ENCODE measurements at places on chromosomes 11 and 22.

GRCh38 chr11:47477323-47477722 lies 28.4 kb upstream of the RAPSN start:
- no peak for DNase-seq

DNA sequence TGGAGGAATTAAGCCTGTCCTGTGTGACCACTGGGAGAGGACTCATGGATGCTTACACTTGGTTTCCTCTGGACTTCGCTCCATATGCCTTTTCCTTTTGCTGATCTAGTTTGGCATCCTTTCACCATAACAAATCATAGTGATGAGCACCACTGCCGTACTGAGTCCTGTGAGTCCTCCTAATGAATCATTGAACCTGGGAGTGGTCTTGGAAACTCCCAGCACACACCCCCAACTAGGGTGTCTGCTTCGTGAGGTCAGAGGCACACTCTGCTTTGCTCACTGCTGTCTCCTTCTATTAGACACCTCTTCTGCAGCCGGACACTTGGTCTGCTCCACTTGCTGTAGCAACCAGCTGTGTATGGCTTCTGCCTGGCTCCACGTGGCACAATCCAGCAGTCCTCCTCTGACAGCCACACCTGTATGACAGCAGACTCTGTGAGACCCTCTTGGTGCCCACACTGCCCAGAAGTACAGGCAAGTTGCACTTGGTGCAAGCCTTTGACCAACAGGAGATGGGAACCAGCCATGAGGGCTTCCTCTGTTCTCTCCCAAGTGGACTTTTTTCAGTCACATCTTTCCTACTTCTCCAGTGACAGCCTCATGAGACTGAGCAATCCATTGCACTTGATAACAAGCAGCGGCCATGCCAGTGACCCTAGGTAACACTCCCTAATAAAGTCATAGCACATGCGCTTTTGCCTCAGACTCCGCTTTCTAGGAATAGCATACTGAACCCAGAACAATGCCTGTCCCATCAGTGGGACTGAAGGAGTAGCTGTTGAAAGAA lies 65.0 kb upstream of the HMGXB4 start:
- DNase-seq = no peak

DNA sequence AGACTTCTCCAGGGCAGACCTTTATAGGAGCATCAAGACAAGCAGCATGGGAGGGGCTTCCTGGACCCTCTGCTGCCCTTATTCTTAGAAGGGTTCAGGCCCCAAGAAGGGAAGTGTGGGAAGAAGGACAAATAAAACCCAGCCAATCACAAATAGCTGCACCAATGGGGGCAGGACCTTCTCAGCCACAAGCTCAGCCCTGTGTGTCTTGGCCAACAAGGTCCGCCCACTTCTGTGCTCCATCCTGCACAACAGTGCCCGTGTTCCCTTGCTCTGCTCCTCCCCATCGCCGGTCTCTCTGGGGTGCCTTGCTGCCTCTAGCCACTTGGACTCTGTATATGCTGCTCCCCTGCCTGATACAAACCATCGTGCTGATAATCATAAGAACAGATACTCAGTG lies 86.1 kb downstream of the NAT10 start:
- DNase-seq = no peak

- no peak for DNase-seq
Observed at GRCh38 chr11:48216510-48216909, at the start of gene OR4B1. TSS of gene OR4B1 (plus strand) at chr11:48216810. CDS start at chr11:48216810, 0 bp downstream.

DNA sequence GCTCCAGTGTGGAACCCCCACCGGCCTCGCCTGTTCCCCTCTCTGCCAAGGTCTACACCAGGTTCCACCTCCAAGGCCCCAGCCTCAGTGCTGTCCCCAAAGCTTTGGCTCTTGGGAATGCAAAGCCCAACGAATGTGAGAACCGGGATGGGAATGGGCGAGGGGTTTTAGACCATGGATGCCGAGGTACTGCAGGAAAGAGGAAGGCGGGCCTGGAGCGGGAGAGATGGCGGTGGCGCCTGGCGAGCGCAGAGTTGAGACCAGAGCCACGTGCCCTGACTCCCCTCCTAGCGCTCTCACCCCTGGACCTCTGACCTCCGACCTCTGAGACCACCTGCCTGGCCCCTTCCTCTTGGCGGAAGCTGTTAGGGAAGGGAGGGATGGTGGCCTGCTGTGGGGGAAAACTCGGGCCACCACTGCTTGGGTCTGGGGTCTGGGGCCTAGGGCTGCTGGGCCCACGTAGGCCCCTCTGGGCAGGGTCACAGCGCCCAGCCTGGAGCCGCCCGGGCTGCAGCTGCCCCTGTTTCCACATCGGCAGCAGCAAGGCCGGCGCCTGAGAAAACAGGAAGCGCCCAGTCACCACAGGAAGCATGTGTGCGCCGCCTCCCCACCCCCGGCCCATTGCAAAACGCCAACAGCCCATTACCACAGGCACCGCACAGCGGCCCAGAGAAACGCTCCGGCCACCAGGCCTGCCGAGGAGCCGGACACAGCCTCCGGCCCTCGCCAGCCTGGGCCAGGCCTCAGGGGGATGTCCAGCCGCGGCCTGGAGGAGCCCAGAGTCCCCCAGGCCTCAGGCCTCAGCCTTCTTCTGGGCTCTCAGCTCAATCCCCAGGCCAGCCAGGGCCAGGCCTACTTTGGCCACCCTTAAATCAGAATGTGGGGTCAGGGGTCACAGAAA lies 13.8 kb upstream of the SLC39A13 start:
- DNase-seq = no peak

DNA sequence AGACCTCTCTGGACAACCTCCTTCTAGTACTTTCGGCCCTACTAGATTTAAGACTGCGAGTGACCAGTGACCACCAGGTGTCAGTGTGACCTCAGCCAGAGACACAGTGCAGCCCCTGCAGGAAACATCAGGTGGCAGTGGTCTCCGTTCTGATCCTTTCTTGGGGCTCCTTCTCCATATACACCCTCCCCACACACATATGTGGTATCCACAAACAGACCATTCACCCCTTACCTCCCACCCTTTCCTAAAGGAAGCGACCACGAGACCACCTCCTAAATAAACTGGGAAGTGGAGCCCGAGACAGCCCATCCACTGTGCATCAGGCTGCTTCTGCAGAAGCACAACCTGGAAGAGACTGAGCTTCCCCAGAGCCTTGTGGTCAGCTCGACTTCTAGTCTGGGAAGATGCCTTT lies 38.5 kb upstream of the CYP2D6 start:
- DNase-seq = peak; percentile 80

- DNase-seq = no peak
Observed at GRCh38 chr11:58913685-58914084, 25.6 kb upstream of the GLYATL1 start.

- peak; percentile 2 for DNase-seq
Observed at GRCh38 chr11:4851033-4851432, 2.0 kb upstream of the OR51S1 start.

DNA sequence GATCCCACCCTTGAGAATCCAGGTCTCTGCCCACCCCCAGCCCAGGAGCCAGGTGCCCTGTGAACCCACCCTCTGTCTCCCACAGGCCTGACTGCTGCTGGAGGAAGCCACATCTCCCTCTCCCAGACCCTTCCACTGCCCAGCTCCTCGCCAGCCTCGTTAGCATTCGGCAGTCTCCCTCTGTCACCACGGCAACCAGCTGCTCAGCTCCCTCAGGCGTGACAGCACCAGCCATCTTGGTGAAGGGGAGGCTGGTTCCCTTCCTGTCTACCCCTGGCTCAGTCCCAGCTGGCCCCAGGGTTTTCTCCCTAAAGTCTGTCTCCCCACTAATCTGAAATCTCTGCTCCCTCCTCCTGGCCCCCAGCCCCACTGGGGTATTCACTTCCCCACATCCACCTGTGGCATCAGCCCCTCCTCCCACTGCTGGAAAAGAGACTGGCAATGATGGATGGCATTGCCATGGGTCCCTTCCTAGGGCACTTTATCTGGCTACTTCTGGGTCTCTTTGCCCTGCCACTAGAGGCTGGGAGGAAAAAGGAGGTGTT lies 28.1 kb downstream of the NRXN2 start:
- no peak for DNase-seq

- peak; percentile 51 for DNase-seq
Observed at GRCh38 chr11:6812390-6813005, 13.0 kb upstream of the OR6A2 start.

DNA sequence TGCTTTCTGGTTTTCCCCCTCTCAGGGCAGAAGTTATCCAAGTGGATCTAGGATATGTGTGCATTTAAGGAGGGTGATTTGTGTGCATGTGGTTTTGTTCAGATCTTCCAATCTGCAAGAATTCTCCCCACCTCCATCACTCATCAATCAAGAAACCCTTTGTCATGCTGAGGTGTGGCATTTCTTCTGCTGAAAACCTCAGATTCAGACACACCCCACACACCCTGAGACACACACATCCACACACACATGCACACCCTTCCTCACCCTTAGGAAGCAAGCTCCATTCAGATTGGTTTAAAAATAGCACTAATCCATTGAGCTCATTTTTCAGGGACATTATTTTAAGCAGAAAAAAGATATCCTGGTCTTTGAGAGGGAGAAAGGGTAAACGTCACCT lies 106.1 kb upstream of the HSD17B12 start:
- no peak for DNase-seq

DNA sequence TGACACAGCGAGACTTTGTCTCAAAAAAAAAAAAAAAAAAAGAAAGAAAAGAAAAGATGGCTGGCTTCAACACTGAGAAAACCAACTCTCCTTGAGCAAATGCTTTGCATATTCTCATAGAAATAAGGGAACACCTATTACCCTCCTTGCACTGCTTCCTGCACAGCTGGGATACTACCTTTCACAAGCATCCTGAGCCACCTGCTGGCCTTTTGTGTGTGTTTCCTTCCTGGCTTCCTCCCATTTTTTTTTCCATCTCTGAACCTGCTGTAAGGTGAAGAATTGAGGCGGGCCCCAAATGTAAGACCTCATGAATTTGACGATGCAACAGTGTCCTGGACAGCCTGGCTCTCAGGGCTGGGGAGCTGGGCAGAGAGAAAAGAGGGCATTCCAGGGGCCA lies 1.9 kb upstream of the RFPL3 start:
- DNase-seq = no peak

All from AG08395 (cell line).